ENCODE measurements at places on chromosomes 1 and 21. TPM values are rescaled to one million over a fixed set of nuclear protein-coding genes. Genes with fewer than 3 reads are reported as not detected.

The CALML6 gene
- total RNA-seq, result 0.67 TPM

The ACTL8 gene
- total RNA-seq, result not detected

DNA sequence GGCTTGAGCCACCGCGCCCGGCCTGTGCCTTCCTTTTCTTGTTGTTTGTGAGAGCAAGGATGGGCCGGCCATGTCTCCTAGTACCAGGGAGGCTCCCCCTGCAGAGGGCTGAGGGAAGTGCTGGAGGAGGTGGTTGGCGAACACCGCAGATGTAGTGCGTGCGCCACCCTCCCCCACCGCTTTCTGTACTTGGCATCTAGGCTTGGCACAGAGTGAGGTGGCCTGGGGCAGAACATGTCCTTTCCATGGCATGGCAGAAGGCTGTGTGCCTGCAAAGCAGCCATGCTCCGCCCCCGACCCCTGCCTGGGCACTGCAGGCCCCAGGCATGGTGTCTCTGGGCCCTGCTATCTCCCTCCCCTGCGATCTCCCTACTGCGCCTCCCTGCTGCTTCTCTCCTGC lies 30.7 kb downstream of the ALPL start:
- peaks cover 64% of the 10 kb centered on the region for H3K4me1 ChIP-seq
- H3K27me3 ChIP-seq, result no peaks in the 10 kb centered on the region
- H3K36me3 ChIP-seq, result no peaks in the 10 kb centered on the region
- DNase-seq, result no peak
- no peak overlapping the region for H3K4me3 ChIP-seq
- no peak overlapping the region for H3K27ac ChIP-seq

- no peaks in the 10 kb centered on the region for H3K4me1 ChIP-seq
- H3K36me3 ChIP-seq, result no peaks in the 10 kb centered on the region
- H3K27ac ChIP-seq, result no peak overlapping the region
- DNase-seq, result no peak
These were observed 256.2 kb upstream of the OLFM3 start for GRCh38 chr1:102252731-102253505.

- no peak overlapping the region for H3K4me3 ChIP-seq
- no peaks in the 10 kb centered on the region for H3K4me1 ChIP-seq
- no peaks in the 10 kb centered on the region for H3K27me3 ChIP-seq
- no peak overlapping the region for H3K27ac ChIP-seq
These were observed 130.7 kb upstream of the PRMT6 start for GRCh38 chr1:106925750-106926149.
